ENCODE measurements at places on chromosomes 11 and 22.

DNA sequence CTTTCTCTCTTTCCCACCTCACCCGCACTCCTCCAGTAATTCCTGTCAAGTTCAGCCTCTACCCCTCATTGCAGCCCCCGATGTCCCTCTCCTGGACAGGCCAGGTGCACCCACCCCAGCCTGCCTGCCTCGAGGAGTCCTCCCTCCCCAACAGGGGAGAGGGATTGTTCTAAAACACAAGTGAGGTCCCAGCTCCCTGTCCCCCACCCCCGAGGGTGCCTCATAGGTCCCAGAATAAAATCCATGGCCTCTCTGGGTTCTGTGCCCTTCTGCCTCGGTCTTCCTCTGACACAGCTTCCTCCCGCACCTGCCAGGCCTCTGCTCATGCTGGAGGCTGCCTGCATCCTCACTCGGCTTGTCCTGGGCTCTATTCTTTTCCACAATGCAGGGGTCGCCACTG lies 720.1 kb downstream of the BRD1 start:
- DNase-seq: no peak

- DNase-seq: no peak
These were observed 33.3 kb upstream of the ZC3H12C start for GRCh38 chr11:110059706-110060463.

GRCh38 chr11:19301361-19301760 lies 60.6 kb upstream of the E2F8 start:
- no peak for DNase-seq

- no peak for DNase-seq
These were observed 384.7 kb downstream of the DCDC1 start for GRCh38 chr11:30984827-30985226.

GRCh38 chr22:28051091-28051786 lies 132.2 kb upstream of the PITPNB start:
- no peak for DNase-seq

GRCh38 chr11:26778000-26778757 lies 56.3 kb upstream of the SLC5A12 start:
- no peak for DNase-seq

DNA sequence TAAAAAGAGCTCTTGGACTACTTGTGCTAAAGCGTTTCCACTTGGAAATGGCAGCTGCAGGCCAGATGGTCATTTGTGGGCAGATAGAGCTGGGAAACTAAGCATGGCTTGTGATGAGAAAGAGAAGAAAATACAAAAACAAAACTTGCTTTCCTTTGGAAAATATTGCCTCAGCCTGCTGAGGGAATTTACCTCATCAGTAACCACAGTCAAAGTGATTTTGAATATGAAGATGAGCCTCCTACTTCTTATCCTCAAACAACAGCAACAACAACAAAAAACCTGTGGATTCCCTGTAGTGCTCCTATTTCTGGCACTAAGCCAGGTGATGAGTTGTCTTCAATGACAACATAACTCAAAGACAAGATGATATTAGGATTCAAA lies 62.7 kb upstream of the FIBIN start:
- DNase-seq: no peak

DNA sequence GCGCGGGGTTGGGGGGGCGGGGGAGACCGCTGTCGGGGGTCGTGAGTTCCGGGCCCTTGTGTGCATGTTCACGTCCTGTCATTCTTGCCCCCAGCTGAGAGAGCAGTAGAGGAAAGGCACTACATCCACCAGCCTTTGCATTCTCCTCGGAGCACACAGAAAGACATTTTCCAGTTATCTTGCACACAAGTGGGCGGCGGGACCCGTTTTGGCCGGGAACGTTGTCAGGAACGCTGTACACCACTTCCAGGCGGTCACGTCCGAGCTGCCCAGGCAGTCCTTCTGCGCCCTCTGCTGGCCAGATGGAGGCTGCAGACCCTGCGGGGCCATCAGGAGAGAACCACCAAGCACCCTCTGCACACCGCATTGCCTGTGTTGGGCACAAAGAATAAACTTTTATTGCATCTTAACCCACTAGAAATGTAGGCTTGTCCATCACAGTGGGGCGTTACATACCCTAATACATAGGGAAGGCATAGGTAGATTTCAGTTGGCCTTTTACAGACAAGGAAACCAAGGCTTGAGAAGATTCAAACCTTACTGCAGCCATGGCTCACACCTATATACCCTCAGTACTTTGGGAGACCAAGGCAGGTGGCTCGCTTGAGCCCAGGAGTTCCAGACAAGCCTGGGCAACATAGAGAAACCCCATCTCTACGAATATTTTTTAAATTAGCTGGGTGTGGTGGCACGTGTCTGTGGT lies 2.8 kb upstream of the CDKN1C start:
- peak; percentile 74 for DNase-seq

GRCh38 chr11:10315083-10315482 lies 10.2 kb downstream of the ADM start:
- DNase-seq: no peak

DNA sequence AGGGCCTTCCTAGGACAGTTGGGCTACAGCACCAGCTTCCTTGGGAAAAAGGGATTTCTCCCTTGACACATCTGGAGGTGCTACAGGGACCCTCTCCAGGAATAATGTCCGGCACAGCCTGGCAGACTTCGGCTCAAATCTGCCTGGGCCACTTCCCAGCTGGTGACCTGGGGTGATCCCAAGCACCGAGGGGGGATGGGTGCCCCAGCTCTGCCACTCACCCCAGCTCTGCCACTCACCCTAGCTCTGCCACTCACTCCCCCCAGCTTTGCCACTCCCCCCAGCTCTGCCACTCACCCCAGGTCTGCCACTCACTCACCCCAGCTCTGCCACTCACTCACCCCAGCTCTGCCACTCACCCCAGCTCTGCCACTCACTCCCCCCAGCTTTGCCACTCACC lies 9.9 kb downstream of the OSBPL5 start:
- no peak for DNase-seq

- DNase-seq: no peak
These were observed 97.9 kb upstream of the RTL6 start for GRCh38 chr22:44595841-44596341.

- DNase-seq: no peak
These were observed 17.8 kb downstream of the CHADL start for GRCh38 chr22:41222846-41223507.

DNA sequence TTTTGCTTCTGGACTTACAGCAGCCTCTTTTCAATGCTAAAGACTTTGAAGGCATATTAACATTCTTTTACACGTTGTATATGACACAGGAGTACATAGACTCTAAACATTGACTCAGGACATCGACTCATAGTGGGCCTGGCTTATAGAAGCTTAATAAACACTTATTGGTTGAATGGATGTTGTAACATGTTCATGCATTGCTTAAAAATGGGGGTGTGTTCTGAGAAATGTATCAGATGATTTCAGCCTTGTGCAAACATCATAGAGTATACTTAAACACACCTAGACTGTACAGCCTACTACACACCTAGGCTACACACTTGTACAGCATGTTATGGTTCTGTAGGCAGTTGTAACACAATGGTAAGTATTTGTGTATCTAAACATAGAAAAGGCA lies 17.9 kb downstream of the TTC17 start:
- no peak for DNase-seq

GRCh38 chr11:45104790-45105084 lies 41.7 kb upstream of the PRDM11 start:
- no peak for DNase-seq

DNA sequence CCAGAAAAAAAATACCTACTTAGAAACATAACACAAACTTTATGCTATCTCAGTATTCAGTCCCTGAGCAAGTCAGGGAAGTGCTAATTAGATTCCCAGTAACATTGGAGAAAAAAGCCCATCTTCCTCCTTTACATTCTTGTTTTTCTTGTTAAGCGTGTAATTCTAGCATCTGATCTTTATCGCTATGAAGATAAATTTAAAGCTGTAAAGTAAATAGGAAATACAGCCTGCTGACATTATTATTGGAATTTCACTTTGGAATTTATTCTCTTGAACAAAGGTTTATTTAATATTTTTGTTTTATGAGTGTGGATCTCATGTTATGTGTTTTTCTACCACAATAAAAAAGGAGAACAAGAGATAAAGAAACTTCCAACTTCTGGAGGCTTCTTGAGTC lies 13.9 kb downstream of the ALKBH3 start:
- DNase-seq: no peak

- no peak for DNase-seq
These were observed 2.4 kb downstream of the MYRF start for GRCh38 chr11:61754534-61755482.

DNA sequence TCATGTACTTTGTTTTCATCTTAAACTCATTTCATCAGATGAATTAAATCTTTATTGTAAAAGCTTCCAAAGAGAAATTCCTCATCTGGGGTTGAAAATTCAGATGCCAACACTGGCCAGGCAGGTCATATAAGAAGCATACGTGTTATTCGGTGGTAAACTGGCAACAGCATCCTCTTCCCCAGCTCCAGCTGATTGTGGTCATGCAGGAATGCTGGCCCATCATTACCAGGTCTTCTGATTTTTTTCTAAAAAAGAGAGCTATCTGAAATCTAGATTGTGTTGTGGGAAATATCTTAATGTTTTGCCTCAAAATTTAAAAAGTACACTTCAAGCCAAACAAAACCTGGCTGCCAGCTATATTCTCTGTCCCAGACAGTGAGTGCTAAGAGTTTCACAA lies 53.6 kb downstream of the ARFGAP2 start:
- no peak for DNase-seq

DNA sequence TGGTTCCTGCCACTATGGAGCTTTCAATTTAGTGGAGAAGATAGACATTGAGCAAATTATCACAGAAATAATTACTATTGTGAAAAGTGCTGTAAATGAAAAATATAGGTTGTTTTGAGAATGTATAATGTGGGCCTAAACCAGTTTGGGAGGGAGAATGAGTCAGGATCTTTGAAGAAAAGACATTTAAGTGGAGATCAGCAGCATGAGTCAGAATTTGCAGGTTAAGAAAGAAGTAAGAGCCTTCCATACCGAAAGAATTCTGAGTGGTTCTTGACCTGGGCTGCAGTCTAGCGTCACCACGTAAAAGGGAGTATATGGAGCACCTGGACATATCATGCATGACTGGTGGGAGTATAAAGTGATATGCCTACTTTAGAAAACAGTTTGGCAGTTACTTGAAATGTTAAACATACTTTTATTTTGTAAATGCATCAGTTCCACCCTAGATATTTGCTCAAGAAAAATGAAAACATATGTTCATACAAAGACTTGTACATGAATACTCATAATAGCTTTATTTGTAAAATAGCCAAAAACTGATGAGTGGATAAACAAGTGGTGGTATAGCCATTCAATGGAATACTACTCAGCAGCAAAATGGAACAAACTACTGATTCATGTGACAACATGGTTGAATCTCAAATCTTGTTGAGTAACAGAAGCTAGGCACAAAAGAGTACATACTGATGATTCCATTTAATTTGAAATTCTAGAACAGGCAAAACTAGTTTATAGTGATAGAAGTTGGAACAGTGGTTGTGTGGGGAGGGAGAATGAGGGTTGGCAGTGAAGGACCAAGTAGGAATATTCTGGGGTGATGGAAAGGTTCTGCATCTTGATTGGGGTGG lies 99.2 kb downstream of the STIM1 start:
- DNase-seq: no peak

GRCh38 chr11:101497291-101497690 lies 86.5 kb downstream of the TRPC6 start:
- no peak for DNase-seq

- DNase-seq: no peak
These were observed 9.9 kb downstream of the LSP1 start for GRCh38 chr11:1862588-1863351.

DNA sequence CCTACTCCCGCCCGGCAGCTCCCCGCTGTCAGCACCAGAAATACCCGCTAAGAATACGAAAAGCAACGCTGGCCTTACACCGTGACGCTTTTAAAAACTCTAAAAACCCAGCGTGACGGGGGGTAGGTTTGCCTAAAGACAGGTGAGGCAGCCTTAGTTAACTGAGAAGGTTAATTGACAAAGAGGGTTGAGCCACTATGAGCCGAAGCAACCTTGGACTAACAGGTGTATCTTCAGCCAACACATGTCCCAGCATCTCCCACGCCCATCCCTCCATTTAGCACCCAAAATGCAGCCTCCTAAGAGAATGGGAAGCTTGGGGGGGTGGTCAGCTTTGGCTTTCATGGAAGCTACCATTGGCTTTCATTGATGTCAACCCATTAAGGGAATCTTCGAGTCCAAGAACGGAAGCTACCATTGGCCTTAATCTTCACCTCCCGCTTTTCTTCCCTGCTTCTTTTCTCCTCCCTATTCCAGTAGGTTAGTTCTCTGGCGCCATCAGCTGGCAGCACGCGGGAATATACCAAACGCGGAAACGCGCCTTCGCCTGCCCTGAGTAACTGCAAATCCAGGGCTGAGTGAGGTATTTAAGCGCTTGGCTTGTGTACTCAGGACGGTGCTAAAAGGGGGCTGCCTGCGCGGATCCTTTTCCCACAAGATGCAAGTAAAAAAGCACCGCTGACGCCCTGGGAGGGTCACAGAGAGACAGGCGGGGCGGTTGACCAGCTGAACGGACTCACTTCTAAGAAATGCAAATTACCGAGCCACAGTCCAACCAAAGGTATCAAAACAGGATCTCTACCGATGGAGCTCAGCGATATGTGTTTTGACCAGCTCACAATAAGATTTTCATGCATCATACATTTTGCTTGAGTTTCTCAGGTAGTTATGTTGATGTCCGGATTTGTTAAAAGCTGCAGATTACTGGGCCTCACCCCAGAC lies 38.5 kb upstream of the GLYATL1 start:
- DNase-seq: peak; percentile 2

DNA sequence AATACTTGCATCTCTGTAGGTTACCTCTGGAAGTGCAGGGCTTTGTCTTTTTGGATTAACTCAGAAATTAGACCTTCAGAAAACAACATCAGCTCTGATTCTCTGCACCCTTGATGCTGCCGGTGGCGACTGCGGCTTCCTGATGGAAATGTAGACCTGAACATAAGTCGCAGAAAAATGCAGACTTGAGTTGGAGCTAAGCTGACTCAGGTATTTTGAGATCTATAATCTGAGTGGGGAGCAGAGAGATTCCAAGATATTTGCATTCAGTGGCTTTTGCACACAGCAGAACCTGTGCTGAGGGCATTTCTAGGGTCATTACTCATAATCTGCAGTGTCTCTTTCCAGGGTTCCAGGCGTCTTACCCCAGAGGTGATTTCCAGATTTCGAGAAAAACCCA lies 18.7 kb upstream of the NFAM1 start:
- DNase-seq: no peak

GRCh38 chr22:28188178-28188879 lies 269.3 kb upstream of the PITPNB start:
- no peak for DNase-seq

- DNase-seq: peak; percentile 92
These were observed 724.2 kb downstream of the BRD1 start for GRCh38 chr22:49103314-49104059.
